Tibial nerve (tissue), 4 donors: ENCODE measurements at places on chromosomes 6 and 20.

- no peaks in the 10 kb centered on the region for H3K4me1 ChIP-seq
- no peak overlapping the region for H3K27ac ChIP-seq
- no peak overlapping the region for H3K4me3 ChIP-seq
These were observed 2.4 kb downstream of the COL20A1 start for GRCh38 chr20:63295422-63295821.

GRCh38 chr6:79263359-79263758 is 28.9 kb upstream of the HMGN3 start:
- no peaks in the 10 kb centered on the region for H3K27me3 ChIP-seq
- no peak for DNase-seq
- no peaks in the 10 kb centered on the region for H3K4me1 ChIP-seq
- H3K4me3 ChIP-seq: no peak overlapping the region

DNA sequence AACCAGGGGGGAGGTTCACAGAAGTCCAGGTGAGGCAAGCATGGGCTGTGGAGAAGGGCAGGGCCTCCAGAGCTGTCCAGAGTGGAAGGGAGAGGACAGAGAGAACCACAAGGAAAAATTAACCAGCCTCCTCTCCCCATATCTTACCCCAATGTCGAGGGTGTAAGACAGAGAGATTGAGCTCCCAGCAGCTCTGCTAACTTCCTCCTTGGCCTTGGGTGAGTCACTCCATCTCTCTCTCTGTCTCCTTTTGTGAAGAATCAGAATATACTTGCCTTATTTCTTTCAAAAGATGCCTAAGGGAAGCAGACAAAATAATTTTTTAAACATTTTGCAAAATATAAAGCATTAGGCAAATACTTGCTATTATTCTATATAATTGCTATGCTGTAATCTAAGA is 58.3 kb upstream of the IYD start:
- H3K4me3 ChIP-seq: no peak overlapping the region
- H3K27ac ChIP-seq: no peak overlapping the region
- H3K4me1 ChIP-seq: no peaks in the 10 kb centered on the region
- H3K27me3 ChIP-seq: no peaks in the 10 kb centered on the region
- no peak for DNase-seq
- H3K36me3 ChIP-seq: no peaks in the 10 kb centered on the region

GRCh38 chr6:20839630-20840029 is 305.4 kb downstream of the CDKAL1 start:
- H3K27ac ChIP-seq: no peak overlapping the region
- no peaks in the 10 kb centered on the region for H3K36me3 ChIP-seq
- no peak overlapping the region for H3K4me3 ChIP-seq
- peaks cover 7% of the 10 kb centered on the region for H3K4me1 ChIP-seq
- no peaks in the 10 kb centered on the region for H3K27me3 ChIP-seq

GRCh38 chr6:69339163-69339550 is 457.7 kb downstream of the LMBRD1 start:
- no peak for DNase-seq
- H3K27ac ChIP-seq: no peak overlapping the region
- H3K27me3 ChIP-seq: no peaks in the 10 kb centered on the region
- H3K36me3 ChIP-seq: no peaks in the 10 kb centered on the region
- H3K4me3 ChIP-seq: no peak overlapping the region

DNA sequence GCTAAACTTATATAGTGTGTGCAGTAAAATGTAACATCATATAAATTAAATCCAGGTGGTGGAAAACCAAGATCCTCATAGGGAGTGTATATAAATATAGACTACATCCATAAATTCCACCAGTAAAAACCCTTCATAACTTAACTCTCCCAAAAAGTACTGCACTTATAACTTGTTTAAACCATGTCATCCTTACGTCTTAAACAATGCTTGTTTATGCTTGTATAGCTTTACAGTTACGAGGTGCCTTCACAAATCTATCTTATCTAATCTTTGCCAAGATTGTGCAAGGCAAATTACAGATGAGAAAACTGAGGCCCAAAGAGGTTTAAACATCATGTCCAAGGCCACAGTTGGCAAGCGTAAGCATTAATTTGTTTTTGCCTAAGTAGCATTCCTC is 71.3 kb downstream of the BCAS1 start:
- no peak for DNase-seq
- H3K36me3 ChIP-seq: no peaks in the 10 kb centered on the region
- H3K27ac ChIP-seq: no peak overlapping the region
- H3K4me3 ChIP-seq: no peak overlapping the region

DNA sequence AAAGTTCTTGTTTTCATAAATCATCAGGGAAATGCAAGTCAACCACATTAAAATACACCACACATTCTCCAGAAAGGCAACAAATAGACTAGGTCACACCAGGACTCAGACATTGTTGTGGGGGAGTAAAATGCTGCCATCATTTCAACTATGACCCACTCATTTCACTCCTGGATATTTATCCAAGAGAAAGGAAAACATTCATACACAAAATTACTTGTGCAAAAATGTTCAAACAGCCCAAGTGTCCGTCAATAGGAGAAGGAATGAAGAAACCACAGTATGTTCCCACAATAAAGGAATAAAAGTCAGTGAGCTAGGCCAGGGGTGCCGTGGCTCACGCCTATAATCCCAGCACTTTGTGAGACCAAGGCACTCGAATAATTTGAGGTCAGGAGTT is 81.5 kb upstream of the QKI start:
- no peaks in the 10 kb centered on the region for H3K27me3 ChIP-seq
- H3K4me1 ChIP-seq: no peaks in the 10 kb centered on the region
- no peak overlapping the region for H3K27ac ChIP-seq
- no peak overlapping the region for H3K4me3 ChIP-seq

- peak overlapping the region; percentile 26 for H3K27ac ChIP-seq
- H3K4me1 ChIP-seq: peaks cover 44% of the 10 kb centered on the region
- H3K36me3 ChIP-seq: no peaks in the 10 kb centered on the region
- no peak overlapping the region for H3K4me3 ChIP-seq
- no peak for DNase-seq
- no peaks in the 10 kb centered on the region for H3K27me3 ChIP-seq
These were observed 82.8 kb downstream of the MBOAT1 start for GRCh38 chr6:20129290-20130088.

DNA sequence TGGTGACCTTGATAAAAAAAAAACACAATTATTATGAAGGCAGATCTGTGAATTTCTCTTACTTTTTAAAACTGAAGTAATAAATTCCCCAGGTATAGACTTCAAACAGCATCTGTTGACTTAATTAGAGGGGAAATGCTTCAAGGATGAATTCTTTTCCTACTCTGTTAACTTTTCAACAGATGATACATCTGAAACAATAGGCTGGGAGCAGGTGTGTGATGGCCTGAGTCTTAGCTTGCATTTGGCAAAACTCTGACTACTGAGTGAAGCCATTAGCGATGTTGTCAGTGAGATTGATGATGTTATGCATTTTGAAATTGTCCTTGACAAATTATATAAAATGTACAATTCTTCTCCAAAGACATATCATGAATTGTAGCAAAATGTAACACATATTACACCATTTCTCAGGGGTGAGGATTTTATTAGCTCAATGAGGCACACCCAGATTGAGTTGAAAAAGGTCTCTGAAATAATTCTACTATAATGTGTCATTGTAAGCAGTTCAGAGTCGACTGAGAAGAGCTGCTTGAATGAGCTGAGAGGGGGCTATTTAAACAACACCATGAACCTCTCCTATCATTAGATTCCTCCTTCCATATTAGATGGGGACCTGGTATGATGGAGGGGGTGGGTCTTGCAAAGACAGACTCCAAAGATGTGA is 39.6 kb upstream of the OGFRL1 start:
- peak overlapping the region; percentile 78 for H3K27ac ChIP-seq
- no peak for DNase-seq

DNA sequence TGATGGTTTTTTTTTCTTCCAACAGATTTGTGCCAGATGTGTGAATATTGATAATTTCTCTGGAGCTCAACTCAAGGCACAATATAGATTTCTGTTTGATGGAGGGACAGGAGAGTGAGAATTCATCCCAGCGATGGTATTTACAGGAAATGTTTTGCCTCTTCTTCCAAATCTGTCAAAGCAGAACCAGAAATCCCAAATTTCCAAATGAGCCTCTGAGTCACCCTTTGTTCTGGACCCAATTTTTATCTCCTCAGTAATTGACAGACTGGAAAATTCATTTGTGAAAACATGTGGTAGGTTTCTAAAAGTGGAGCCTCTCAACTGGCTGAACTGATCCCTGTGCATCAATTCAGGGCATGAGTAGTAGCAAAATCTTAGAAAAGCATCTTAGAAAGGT is 223.2 kb upstream of the TSHZ2 start:
- H3K27me3 ChIP-seq: no peaks in the 10 kb centered on the region
- no peak overlapping the region for H3K27ac ChIP-seq
- no peaks in the 10 kb centered on the region for H3K36me3 ChIP-seq
- no peak overlapping the region for H3K4me3 ChIP-seq
- peaks cover 7% of the 10 kb centered on the region for H3K4me1 ChIP-seq
